ENCODE measurements at places on chromosomes 5 and 9.

DNA sequence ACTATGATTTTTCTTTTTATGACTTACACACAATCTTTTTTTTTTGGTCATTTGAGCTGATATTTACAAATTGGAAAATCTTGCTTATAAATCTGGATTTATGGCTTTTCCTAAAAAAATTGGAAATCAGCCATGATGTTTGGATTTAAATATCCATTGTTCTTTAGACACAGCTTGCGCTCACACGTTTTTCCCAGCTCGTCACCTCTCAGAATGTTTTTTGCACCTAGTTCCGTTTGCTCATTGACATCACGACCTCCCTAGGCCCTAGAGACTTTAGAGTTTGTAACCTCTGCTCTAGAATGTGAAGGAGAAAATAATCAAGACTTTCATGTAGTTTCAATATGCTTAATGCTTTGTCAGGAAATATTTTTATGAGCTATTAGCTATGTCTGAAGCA is 930.5 kb downstream of the TLE4 start:
- no peak for DNase-seq

DNA sequence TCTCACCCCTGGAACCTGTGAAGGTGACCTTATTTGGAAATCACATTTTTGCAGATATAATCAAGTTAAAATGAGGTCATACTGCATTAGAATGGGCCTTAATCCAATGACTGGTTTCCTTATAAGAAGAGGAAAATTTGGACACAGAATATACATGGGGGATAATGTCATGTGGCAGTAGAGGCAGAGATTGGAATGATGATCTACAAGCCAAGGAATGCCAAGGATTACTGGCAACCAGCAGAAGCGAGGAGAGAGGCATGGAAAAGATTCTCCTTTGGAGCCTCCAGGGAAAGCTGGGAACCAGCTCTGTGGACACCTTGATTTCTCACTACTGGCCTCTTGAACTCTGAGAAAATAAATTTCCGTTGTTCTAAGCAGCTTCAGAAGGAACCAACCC is 20.2 kb upstream of the CEP78 start:
- no peak for DNase-seq

DNA sequence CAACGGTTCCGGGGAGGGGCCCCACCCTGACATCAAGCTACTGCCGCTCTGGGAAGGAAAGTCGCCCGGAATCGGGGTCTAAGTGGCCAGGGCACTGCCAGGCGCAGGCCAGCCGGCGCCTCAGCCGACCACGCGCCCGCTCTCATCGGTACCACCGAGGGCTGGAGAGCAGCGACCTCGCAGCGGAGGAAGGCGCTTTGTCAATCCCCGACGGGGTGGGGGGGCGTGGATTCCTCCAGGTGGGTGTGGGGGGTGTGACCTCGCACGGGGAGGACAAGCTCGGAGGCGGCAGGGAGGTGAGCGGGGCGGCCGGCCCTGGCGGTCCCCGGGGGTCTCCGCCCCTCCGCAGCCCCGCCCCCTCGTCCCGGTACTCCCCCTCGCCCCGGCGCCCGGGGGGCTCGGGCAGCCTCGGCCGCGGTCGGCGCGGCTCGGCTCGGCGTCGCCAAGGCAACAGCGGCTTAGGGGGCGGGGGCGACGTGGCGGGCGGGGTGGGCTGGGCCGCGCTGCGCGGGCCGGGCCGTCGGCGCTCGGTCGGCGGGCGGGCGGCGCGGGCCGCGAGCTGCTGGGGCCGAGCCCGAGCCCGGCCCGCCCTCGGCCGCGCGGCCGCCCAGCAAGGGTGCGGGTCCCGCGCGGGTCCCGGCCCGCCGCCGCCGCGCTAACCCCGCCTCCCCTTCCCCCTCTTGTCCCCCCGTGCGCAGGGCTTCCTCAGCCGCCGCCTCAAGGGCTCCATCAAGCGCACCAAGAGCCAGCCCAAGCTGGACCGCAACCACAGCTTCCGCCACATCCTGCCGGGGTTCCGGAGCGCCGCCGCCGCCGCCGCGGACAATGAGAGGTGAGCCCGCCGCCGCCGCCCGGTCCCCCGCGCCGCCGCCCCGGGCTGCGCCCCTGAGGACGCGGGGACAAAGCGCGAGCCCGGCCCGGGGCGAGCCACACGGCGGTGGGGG is 47.5 kb downstream of the DAB2IP start:
- DNase-seq = no peak

GRCh38 chr5:10364186-10364689 is 10.7 kb downstream of the MARCHF6 start:
- no peak for DNase-seq

All from stimulated activated CD4-positive, alpha-beta T cell treated with anti-CD3 and anti-CD28 coated beads, Interleukin-2, amount 100 ng/mL, for 4 hours (primary cell).